Activated naive CD4-positive, alpha-beta T cell treated with anti-CD3 and anti-CD28 coated beads, Interleukin-2, amount 50 U/mL, for 16 hours (primary cell): ENCODE measurements at places on chromosomes 12 and 14.

DNA sequence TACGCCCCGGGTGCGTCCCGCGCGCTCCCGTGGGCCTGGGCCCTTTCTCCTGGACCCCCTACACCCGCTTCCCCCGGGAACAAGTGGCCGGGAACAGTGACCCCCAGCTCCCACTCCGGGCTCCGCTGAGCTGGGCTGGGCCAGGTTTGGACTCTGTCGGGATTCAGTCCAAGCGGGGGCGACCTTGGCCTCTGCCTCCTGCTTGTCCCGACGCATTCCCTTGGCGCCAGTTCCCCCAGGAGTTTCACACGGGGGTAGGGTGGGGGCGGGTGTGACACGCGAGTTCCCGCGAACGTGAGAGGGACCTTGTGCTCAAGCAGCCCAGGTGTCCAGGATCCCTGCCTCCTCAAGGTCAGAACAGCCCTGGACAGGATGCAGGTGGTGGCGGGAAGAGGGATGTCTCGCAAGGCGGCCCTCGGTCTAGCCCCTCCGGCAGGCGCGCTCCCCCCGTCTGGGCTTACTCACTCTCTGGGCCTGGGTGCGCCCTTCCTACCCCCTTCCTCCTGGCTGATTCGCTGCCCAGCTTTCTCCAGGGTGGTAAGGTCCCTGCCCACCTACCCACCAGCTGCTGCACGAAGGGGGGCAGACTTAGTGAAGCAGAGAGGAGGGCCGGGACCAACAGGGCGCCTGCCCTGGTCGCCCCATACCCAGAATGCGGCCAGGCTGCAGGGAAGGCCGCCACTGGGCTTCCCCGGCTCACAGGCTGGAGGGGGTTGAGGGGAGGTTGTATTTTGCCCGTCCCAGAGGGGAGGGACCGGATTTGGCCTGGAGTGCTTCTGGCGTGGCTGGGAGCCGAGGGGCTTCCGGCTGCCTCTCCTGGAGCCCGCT is 862 bp downstream of the CRIP2 start:
- no peak for DNase-seq

DNA sequence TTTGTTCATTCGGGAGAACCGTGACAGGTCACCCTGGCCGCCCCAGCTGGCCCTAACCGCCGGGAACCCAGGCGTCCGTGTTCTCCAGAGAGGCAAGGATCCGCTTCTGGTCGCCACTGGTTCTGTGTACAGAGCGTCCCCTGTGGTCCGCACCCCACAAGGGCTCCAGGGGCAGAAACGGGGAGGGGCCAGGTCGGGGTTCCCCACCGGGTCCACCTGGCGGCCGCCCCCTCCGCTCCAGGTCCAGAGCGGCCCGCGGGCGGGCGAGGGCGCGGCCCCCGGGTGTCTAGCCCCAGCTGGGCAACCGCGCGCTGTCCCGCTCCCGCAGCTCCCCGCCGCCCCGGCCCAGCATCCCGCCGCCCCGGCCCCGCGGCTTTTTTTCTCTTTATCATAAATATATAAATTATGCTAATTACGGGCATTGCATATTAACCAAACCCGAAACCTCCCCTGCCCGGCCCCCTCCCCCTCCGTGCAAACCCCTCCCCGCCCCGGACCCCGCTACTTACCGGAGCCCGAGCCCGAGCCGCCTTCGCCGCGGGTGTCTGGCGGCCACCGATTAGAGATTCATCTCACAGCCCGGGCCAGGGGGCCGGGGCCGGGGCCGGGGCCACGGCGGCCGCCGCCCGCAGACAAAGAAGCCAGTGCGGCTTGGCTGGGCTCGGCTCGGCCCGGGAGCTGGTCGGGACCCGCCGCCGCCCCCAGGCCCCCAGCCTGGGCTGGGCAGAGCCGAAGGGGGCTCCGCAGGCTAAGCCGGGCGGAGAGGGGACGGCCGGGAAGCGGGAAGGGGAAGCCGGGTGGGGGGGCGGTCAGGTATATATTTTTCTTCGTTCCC is 512 bp downstream of the POU6F1 start:
- DNase-seq, result peak; percentile 46

DNA sequence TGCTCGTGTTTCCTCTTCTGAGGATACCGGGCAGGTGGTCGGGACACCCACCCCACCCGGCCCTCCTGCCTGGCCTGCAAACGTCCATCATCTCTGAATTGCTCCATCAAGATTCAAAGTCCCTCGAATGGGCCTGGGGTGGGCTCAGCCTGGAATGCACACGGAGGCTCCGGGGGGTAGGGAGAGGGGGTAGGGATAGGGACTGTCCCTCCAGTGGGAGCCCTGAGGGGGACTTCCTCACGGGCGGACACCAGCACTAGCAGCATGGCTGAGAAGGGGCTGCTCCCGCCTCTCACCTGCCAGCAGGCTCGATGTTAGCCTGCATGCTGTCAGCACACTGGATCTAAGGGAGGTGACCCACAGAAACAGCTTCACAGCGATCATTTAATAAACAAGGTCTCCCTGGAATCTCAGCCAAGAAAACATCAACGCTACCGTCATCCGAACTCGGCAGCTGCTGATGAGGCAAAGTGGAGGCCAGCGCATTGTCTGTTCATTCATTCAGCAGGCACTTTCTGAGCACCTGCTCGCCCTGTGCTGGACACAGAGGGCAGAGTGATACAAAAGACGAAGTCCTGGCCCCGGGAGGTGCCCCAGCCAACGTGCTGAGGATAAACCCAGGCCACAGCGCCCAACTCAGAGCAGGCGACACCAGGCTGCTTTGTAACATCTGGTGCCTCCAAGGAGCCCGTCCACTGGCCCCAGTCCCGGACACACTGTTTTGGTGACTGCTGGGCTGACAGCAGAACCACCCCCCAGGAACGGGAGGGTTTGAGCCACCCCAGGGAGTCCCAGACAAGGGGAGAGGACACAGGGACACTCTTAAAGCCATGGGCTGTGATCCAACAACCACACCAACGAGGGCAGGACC is 6.3 kb downstream of the TMEM179 start:
- DNase-seq, result peak; percentile 5

DNA sequence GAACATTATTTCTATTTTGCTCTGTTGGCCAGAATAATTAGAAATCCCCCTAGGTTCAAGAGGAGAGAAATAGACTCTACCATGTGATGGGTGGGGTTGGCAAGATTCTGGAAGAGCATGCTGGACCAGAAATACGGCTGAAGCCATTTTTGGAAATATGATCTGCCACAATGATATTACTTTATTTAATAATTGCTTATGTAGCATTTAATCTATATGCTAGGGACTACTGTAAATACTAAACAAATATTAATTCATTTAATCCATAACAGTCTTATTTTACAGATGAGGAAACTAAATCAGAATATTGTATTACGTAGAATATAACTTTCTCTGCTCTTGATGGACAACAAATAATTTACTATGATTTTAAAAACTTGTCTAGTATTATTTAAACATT is 193.7 kb downstream of the RAD51B start:
- DNase-seq, result no peak

DNA sequence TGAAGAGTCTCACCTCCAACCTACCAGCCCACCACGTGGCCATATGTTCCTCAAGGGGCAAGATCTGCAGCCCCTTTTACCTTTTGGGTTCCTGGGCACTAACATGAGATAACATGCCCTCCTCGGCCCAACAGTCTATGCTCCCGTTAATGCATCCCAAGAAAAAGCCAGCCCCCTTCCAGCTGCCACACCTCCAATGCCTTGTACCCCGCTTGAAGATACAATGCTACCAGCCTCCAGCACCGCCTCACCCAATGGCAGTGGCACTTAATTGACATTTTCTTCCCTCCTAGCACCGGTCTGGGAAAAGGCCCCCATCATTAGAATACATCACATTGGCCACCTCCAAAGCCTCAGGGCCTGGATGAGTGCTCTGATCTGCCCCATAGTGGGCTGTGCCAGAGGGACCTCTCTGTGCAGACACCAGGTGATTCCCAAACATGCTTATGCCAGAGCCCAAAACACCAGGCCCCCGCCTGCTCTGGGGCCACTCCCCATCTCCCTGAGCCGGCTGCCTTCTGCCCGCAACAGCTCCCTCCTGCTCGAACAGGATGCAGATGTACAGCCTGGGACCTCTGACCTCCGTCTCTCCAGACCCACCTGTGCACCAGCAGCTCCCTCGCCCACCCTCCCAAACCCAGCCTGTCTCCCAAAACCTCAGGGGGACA is 118.3 kb downstream of the NCOR2 start:
- no peak for DNase-seq

GRCh38 chr12:115325858-115326257 is 641.9 kb upstream of the TBX3 start:
- no peak for DNase-seq

DNA sequence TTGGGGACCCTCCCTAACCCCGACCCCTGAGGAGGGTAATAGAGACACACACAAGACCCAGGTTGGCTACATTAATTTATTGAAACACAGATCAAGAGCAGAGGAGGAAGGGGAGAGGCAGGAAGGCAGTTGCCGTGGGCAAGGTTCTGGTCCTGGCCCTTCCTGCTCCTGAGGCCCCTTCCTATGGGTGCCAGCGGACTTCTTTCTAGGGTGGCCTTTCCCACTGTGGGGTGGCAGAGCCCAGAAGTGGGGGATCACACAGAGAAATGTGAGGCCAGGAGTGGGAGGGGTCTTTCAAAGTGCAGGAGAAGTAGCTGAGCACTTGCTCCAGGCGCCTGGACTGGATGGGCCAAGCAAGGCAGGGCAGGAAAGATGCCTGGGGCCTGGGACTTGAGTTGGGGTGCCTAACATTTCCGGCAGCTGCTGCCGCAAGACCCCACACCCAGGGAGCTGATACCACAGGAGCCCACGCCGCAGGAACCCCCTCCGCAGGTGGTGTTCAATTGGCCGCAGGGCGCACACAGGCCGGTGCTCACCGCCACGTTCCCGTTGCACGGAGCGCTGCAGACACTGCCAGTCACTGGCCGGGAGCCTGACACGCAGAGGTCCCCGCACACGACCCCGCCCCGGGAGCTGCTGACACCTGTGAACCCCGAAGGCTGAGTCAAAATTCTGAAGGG is 5.3 kb downstream of the KRT81 start:
- no peak for DNase-seq

DNA sequence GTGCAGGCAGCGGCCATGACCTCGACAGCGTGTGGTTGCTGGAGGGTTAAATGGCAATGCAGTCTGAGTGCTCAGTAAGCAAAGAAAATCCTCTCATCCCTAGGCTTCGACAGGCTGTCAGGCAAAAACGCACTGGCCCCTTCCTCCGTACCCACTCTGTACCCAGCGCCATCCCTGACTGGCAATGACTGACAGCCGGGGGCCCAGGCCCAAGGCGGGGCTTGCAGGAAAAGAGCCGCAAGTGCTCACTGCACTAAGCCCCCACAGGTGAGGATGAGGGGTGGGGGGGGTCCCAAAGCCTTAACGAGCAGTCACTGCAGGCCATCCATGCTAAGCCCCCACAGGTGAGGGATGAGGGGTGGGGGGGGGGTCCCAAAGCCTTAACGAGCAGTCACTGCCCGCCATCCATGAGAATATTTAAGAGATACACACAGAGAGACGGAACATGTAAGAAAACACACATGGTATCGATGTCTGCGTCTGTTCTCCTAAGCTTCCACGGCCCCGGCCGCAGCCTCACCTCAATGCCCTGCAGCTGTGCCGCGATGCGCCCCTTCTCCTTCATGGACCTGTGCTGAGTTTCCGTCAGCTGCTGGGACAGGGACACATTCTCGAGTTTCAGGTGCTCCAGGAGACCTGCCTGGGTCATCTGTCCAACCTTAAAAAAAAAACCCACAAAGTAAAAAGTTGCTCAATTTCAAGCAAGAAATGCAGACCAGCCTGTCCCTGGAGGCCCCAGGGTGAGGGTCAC is 30.7 kb downstream of the GOLGA3 start:
- DNase-seq, result no peak

DNA sequence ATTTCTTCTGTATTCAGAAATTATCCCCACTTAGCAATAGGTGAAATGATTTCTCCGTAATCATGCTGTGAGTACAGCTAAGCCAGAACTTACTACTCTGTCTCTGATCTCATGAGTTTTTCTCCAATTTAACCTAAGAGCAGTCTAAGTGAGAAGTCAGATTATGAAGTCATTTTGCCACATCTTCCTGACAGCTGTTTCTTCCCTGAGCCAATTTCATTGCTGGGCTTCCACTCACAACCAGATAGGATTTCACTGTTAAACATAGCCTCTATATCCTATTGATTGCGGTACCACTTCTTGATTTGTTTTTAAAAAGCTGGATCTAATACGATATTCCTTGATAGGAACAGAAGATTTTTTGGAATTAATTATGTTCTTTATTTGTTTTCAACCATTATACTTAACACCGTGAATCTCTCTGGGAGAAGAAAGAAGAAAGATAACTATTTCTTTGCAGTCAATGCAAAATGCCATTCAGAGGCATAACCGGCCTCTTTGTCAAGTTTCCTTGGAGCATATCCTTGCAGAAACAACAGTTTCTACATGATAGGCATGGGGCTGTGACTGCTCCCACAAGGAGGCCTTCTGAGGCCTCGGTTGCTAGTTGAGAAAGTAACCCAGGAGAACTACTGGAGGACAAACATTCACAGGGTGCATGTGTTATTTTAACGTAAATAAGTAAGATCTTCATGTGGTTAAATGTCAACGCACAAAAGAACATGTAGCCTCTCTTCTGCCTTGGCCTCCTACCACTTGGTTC is 212.2 kb downstream of the NPAS3 start:
- DNase-seq, result no peak

DNA sequence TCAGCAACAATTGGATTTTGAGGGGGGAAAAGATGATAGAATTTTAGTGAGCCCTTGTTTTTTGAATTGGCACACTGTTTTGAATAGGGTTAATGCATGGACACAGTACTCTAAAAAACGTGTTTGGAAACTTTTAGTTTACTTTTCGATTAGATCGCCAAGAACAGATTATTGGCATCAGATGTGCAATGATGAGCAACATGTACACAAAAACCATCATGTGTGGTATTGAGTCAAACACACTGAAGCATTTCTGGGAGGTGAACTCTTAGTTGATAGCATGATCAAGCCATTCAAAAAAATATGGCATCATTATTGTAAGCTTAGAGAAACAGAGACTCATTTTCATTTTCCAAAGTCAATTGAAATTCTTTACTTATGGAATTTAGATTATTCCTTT is 329.2 kb downstream of the ADAMTS20 start:
- DNase-seq, result no peak

GRCh38 chr14:64727551-64728071 is 23.4 kb downstream of the PLEKHG3 start:
- no peak for DNase-seq

DNA sequence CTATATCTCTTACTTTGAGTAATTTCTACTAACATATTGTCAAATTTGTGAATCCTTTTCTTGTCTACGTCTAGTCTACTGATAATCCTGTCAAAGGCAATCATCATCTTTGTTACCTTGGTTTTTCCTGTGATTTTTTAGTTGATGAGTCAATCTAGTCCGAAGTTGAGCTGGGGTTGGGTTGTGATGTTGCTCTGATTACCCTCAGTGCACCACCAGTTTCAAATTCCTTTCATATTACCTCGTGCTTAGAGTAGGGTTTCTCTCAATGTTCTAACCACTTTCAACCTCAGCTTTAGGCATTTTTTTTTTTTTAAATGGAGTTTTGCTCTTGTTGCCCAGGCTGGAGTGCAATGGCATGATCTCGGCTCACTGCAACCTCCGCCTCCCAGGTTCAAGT is 186.8 kb downstream of the BTG1 start:
- DNase-seq, result no peak

- DNase-seq, result no peak
These were observed 42.1 kb downstream of the ATL1 start for GRCh38 chr14:50602035-50602434.
